ENCODE measurements at places on chromosomes 16 and 17. TPM values are rescaled to one million over a fixed set of nuclear protein-coding genes. Genes with fewer than 3 reads are reported as not detected.

GRCh38 chr17:67279115-67279514, 34.1 kb upstream of the HELZ start:
- no peak for DNase-seq

DNA sequence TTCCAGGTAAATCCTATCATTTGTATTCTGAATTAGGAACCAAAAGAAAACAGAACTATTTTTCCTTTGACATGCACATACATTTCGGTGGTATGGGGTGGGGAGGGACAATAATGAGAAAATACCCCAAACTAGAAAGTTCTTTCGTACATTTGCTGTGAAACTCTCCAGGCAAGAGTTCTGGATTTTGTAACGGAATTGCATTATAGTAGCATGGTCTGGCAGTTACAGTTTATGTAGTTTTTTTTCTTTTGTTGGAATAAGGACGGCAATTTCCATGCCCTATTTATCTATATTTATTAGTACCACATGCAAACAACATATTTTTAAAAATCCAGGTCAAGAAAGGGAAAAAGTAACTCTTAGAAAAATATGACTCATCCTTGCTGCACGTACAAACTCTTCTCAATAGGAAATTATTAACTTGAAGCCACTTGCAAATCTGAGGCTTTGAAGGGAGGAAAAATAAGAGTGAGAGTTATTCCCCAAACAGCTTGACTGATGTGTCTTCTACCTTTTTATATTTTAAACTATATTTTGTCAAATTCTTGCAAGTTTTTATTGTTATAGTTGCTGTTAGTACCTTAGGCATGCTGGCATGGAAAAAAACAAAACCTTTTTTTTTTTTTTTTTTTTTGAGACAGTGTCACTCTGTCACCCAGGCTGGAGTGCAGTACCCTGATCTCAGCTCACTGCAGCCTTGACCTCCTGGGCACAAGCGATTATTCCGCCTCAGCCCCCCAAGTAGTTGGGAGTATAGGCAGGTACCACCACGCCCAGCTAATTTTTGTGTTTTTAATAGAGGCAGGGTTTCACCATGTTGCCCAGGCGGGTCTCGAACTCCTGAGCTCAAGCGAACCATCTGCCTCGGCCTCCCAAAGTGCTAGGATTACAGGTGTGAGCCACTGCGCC, 69.3 kb downstream of the WWP2 start:
- no peak for DNase-seq

DNA sequence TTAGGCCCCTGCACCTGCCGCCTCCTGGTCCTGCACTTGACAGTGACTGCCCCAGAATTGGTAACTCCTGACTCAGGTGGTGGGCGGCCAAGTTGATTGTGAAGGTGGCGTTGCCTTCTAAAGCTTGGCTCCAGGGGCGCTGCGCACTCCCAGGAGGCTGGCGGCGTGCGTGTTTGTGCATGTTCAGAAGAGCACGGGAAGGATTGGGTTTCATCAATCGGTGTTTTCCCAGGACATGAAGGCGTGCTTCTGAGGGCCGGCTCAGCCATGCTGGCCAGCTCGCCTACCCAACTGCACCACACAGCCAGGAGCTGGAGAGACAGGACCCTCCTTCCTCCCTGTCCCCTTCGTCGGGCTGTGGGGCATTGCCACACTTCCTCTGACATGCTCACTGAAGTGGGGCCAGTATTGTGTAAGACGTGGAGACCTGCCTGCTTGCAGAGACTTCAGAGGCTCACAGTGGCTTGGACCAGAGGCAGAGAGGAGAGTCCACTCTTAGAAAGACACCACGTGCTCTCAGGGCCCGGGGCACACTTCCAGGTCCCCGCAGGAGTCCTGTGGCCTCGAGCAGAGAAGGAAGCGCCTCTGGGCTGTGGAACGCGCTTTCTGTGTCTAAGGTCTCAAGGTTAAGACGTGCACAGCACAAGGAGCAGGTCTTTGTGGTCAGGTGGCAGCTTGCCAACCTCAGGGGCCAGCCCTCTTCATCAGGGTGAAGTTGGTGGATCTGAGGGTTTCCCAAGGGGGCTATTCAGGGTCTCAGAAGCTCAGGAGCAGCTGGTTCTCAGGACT, 2.8 kb downstream of the RAB40C start:
- peak; percentile 66 for DNase-seq

DNA sequence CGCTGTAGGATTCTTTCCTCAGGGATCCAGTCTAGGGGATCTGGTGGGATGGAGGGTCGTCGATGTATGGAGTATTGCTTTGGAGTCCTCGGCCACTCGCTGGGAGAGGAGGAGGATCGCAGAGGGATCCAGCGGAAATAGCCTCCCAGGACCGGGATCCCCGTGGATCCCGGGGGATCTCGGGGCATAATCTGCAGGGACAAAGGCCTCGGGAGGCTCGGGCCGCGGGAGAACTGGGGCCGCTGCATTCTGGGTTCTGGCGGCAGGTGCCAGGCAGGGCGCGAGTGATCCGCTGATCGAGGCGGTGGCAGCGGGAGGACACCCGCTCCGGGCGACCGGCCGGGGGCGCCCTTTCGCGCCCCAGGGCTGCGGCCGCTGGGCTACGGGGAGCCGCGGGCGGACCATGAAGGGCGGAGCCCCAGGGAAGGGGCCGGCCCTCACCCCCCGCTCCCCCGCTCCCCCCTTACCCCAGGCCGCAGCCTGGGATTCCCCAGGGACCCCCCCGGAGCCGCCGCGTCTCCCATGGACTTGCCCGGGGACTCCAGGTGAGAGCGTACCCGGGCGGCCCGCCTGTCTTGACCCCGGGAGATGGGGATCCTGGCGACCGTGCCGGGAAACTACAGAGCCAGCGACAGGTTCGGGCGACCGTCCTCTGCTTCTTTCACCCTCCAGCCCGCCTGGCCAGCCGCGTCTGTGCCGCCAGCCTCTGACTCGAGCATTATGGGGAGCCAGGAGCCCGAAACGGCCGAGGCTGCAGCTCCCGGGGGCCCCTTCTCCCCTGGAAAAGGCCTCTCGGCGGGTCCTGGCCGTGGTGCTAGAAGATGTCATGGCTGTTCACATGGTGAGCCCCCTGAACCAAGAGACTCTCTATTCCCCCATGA, 604 bp downstream of the PRR14 start:
- DNase-seq = peak; percentile 79

- DNase-seq = no peak
Measured at GRCh38 chr17:30495586-30495985, 18.4 kb downstream of the GOSR1 start.

GRCh38 chr16:70593544-70593943, 52.8 kb upstream of the IL34 start:
- no peak for DNase-seq

GRCh38 chr17:59493867-59494266, 71.5 kb upstream of the DHX40 start:
- DNase-seq = no peak

GRCh38 chr17:6523330-6523729, 33.0 kb downstream of the PITPNM3 start:
- DNase-seq = peak; percentile 9

GRCh38 chr17:59084154-59084553, 22.5 kb downstream of the TRIM37 start:
- DNase-seq = no peak

GRCh38 chr16:48586083-48586482, 23.9 kb downstream of the N4BP1 start:
- no peak for DNase-seq

DNA sequence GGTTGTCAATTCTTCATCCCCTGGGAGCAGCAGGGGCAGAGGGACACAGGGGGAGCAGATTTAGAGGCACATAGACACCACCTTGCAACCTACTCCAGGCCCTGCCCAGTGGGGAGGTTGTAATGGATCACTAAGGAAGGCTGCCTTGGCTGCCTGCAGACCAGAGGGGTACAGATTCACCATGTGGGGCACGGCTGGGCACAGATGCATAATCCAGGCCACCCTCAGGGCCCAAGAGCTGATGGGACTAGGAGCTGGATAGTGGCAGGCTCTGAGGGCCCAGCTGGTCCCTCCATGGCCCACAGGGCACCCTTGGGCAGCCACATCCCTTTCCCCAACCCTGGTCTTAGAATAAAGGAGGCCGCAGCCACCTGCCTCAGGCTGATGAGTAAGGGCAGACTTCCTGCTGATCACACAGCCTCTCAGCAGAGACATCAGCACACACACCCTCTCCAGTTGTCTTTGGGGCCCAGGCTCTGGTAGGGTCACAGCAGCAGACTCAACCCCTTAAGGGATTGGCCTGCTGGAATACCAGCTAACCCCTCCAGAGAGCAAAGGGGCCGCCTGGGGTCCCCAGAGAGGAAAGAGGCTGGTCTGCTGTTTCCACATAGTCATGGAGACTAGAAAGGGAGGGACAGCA, 224.9 kb downstream of the GSG1L start:
- no peak for DNase-seq

DNA sequence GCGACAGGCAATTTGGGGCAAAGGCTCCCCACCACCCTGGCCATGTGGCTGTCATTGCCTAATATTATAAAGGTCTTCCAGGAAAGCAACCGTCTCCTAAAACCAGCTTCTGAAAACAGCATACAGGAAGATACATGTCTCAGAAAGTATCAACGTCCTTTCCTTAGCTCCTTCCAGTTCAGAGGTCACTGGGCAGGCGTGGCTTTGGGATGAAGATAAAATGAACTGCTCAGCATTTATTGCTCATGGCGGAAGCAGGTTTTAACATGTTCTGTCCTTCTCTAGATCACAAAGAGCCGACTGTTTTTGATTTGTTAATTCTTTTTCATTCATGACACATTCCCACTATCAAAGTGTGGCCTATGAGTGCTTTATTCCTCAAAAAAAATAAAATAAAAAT, 8.0 kb downstream of the CFAP20 start:
- DNase-seq = no peak

DNA sequence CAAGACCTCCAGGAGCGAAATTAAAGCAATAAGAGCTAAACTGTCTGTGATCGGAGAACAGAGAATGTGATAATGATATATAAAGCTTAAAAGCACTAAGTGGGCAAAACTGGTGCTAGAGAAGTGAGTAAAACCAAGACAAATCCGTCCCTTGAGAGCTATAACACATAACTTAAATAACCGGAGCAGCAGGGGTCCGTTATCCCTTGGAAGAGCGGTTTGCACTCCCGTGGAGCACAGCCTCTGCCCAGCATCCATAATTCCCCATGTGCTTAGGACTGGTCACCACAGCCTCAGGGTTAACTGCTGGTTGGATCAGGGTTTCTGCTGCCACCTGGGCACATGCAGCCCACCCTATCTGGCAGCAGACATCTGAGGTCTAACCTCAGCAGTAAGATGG, 489.0 kb downstream of the NPIPA7 start:
- no peak for DNase-seq

GRCh38 chr17:41442739-41443138, 2.0 kb upstream of the KRT38 start:
- DNase-seq = no peak

GRCh38 chr16:4520913-4521312, 17.7 kb downstream of the CDIP1 start:
- no peak for DNase-seq

- DNase-seq = no peak
Measured at GRCh38 chr17:1803280-1803679, 26.4 kb downstream of the SMYD4 start.

DNA sequence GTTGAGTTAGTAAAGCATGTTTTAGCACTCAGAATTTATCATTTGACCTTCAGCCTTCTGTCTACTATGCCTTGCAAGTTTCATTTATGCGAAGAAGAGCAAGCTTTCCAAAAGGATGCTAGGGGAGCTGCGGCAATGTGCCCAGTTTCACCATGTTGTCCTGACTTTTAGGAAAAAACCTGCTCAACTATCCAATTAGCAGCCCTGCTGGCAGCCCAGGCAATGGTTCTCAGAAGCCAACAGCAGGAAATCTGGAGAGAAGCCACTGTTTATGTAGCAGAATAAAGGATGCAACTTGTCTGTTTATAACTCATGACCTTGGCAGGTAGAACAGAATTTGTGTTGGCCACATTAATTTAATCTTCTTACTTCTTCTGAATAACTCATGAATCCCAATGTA, 230.8 kb downstream of the ABCC12 start:
- no peak for DNase-seq

GRCh38 chr17:65900216-65900615, 291.7 kb downstream of the CEP112 start:
- DNase-seq = no peak

DNA sequence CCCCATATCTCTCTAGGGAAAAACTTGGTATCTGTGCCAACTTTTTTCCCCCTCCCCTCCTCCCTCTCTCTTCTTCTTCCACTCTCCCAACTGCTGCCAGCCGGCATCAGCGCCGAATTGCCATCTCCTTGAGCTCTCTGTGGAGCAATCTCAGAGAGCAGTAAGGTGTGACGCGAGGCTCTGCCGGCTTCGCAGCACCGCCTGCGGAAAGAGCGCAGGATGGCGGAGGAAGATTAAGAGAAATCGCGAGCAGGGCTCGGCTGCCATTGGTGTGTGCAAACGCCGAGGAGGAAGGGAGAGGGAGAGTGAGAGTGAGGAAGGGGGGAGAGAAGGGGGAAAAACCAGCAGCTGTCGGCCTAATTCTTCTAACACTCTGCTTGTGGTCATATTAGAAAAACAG, 44.2 kb downstream of the NEUROD2 start:
- no peak for DNase-seq

DNA sequence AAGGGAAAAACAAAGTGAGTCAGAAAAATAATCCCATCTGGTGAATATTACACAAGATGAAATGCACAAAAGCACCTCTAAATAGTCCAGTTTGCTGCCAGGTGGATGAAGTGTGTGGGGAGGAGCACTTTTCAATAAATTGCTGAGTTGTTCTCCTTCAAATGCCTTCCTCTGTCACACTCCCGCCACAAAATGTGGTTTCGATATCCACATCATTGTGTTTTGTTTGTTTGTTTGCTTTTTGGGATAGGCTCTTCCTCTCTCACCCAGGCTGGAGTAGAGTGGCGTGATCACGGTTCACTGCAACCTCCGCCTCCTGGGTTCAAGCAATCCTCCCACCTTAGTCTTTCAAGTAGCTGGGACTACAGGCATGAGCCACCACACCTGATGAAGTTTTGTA, 24.6 kb upstream of the SHISA9 start:
- no peak for DNase-seq

DNA sequence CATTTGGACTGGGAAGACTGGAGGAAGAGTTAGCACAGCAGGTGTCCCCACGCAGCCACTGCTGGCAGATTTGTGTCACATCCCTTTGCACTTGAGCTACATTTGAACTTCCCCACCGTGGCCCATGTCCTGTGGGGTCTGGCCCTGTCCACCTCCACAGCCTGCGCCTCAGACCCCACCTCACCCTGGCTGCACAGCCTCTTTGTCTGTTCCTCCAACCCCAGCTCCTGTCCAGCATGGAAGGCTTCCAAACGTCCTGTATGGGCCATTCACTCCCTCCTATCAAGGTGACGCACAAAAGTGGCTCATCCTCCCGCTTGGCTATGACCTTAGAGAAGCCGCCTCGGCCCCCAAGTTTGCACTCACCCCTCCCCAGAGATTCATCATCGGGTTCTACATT, 200.6 kb downstream of the FOXL1 start:
- no peak for DNase-seq

GRCh38 chr17:80432961-80433550, 18.1 kb downstream of the ENDOV start:
- DNase-seq = no peak

- no peak for DNase-seq
Measured at GRCh38 chr16:47979164-47979520, 176.7 kb downstream of the ABCC12 start.

Gene CCL16
- total RNA-seq = 39.9 TPM

Gene MYH13
- total RNA-seq = not detected

Gene KRTAP9-8
- total RNA-seq = not detected

Gene TNRC6C
- 10.6 TPM for total RNA-seq

Gene NPIPA3
- total RNA-seq = 1.9 TPM

Gene NTN1
- total RNA-seq = 9.5 TPM

Gene KLHL10
- total RNA-seq = not detected

Gene MT1H
- 0.74 TPM for total RNA-seq

Gene CFAP20
- 15.1 TPM for total RNA-seq

Gene KRTAP16-1
- not detected for total RNA-seq

Gene MYOCD
- 0.07 TPM for total RNA-seq

Gene MYH11
- 1.5 TPM for total RNA-seq

Gene KRTAP17-1
- not detected for total RNA-seq

All from right lobe of liver (tissue), 6 donors.